ENCODE measurements at places on chromosomes 7 and 10. TPM values are rescaled to one million over a fixed set of nuclear protein-coding genes. Genes with fewer than 3 reads are reported as not detected.

GRCh38 chr7:17988858-17989257, 38.8 kb downstream of the PRPS1L1 start:
- DNase-seq: no peak

DNA sequence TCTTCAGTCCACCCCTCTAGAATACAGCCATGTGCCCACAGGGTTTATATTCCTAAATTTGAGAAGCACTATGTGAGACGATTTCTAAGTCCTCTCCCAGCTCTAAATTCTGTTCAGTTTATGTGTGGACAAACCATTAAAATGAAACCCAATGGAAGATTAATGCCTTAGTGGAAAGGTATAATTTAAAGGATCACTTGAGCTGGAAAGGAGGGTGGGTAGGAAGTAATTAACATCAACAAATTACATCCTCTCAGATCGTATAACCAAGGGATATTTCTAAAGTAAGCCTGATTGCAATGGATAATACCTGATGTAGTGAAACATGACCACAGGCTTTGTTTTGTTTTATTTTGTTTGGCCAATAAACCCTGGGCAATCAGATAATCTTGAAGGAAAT, 511.0 kb upstream of the COBL start:
- no peak for DNase-seq

GRCh38 chr10:127215866-127216265, 19.5 kb upstream of the INSYN2A start:
- DNase-seq: no peak

GRCh38 chr7:74475243-74475986, 21.7 kb downstream of the GTF2IRD1 start:
- no peak for DNase-seq

DNA sequence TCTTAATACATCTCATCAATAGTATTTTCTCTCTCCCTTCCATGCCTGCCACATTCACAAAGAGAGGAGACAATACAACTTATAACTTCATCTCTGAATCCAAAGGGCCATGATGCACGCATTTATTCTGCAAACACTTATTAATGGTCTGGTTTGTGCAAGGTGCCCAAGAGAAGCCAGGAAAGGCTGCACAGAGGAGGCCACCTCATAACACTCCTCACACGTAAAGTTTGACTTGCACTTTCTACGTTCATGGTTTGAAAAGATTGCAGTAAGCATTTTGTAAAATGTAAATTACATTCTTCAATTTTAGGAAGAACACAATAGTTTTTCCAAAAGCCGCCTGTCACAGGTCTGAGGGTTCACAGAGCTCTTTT, 1.2 kb upstream of the PALS2 start:
- DNase-seq: no peak

DNA sequence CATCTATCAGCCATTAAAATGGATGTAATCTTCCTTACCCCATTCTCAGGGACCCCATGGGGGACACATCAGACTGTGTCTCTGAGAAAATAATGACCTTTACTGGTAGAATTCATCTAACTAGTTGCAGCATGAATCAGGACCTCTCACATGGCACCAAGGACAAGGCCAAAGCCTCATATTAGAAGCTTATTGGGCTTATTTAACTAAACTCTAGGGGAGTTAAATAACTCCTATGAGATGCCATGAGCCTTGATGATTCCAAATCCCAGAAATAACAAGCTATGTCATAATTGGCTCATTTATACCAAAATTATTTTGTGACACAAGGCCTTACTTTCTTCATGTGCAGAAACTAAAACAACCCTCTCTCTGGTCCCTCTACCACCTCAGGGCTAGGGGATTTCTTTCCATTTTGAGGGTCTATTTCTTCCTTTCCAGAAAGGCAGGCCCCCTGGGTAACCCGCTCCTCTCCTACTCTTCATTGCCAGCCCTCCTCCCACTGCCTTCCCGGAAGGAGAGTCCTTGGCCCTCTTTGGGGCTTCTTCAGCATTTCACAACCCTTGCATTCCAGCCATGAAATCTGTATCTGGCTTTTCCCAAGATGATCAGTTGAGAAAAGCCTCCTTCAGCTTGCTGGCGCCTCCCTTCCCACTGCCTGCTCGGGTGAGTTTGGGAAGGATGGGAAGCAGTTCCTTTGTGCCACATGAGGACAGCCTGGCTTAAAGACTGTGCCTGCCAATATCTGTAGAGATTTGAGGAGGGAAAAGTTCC, 41.8 kb upstream of the TRIM8 start:
- DNase-seq: no peak

The WIPF3 gene
- 107 TPM for total RNA-seq

DNA sequence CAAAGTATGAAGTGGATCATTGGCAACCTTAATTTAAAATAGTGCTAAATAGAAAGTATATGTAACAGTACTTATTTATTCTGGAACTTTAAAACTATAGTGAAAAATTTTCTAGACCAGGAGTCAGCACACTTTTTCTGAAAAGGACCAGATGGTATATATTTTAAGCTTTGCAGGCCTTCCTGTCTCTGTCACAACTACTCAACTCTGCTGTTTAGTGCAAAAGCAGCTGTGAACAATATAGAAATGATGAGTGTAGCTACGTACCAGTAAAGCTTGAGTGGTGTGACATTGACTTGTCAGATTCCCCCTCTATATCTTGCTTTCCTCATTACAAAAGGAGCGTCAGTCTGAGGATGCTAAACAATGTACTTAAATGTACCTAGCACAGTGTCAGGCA, 88.1 kb upstream of the IGFBP3 start:
- no peak for DNase-seq

DNA sequence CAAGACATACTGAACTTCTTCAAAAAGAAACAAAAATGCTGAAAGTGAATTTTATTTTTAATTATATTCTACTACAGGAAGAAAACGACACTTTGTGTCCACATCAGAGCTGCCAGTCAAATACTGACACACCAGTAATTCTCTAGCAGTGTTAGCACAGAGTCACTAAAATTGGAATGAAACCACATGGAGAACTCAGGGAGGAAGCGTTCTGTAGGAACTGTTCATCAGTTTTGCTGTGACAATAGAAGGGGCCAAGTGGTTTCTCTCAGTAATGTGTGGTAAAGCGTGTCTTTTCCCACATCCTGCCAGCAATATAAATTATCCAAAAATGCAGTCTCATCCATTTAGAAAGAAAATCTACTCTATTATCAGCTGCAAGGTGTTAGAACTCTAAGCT, 683.3 kb downstream of the GRM8 start:
- DNase-seq: no peak

The PCLO gene
- 3.4 TPM for total RNA-seq

The PPP1R9A gene
- 32.2 TPM for total RNA-seq

- DNase-seq: no peak
These were observed 43.8 kb upstream of the ARID5B start for GRCh38 chr10:61857746-61858145.

DNA sequence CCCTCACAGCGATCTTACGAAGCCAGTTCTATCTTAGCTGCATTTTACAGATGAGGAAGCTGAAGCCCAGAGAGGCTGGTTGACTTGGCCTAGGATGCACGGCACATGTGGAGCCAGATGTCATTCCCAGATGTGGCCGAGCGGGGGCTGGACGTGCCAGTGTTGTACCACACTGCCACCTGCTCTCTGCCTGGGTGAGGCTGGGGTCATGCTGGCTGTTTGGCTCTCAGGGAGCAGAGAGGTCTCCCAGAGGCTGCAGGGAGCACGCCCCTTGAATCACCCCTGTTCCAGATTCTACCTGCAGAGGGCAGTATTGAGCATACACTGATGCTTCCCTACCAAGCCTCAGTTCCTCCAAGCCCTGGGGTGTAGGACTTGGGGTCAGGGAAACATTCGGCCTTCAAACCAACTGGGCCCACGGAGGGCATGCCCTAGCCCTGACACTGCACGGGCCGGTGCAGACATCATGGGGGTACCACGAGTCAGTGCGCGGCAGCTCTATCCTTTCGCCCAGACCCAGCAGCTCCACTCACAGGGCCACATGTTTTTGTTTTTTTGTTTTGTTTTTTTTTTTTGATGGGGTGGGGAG, 3.8 kb upstream of the GTF2IRD1 start:
- DNase-seq: peak; percentile 45

The FKBP9 gene
- total RNA-seq: 84.6 TPM

DNA sequence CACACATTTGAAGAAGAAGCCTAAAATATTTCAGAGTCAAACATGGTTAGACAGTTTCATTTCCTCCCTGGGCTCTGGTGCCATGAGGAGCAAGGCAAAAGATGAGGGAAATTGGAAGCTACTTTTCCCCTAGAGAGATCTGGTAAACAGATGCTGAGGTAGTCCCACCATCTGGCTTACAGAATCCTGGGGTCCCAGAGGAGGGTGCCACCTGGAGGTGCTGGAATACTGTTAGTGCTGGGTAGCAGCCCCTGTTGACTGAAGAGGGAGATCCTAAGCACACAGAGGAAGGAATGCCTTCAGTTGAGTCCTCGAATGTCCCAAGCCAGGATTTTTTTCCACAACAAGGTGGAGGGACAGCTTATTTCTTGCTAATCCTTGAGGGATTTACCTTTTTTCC, 160.1 kb downstream of the FZD1 start:
- DNase-seq: peak; percentile 15

The PNLIPRP2 gene
- not detected for total RNA-seq

DNA sequence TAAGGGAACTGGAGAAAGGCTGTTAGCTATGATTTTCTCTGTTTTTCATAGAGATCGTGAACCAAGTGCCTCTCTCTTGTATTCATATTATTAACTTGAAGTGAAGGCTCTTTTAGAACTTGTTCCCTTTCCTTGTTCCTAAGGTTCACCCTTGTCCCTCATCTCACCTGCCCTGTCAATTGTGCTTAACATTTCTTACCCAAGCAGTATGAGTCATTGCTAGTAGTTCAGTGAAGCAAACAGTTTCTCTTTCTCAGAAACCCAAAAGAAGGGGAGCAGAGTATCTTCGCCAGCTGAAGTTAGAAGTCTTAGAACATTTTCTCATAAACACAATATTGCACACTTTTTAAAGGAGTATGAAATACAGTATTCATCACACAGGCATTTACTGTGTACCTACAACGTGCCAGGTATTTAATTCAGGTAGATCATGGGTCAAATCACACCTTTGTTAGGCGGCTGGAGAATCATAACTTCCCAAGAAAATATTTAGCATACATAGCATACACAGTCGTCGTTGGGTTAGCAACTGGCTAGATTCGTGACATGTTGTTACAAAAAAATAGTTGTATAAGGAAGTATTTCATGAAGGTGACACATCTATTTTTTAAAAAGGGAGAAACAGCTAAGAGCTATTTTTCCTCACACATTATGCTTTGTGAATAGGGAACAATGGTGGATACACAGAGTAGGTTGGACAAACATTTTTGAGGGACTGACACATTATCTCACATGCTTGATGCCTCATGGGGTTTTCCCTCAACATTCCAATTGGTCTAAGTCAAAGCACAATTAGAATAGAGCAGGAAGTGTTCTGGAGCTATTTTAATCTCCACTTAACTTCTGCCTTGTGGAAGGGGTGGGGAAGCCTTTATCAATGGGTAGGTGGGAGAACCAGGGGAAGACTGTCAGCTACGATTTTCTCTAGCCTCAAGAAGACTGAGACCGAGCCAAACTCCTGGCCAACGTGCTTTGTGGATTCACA, 13.2 kb downstream of the HDAC9 start:
- DNase-seq: no peak

The TMEM229A gene
- total RNA-seq: 0.55 TPM

DNA sequence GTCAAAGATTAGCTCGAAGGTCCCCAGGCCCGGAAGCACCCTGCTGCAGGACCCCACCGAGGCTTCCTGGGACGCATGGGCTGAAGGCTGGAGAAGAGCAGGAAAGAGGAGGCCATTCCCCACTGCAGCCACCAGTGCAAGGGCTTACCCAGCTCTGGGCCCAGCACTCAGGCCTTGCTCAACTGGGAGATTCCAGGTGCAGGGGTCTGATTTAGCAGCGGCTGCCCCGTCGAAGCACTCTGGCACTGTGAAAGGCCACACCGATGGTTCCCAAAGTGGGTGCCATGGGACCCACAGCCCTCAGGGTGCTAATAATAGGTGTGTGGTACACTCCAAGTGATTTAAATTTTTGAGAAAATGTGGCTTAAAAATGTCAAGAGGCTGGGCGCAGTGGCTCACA, 130.9 kb downstream of the OAT start:
- DNase-seq: no peak

The NAT16 gene
- not detected for total RNA-seq

DNA sequence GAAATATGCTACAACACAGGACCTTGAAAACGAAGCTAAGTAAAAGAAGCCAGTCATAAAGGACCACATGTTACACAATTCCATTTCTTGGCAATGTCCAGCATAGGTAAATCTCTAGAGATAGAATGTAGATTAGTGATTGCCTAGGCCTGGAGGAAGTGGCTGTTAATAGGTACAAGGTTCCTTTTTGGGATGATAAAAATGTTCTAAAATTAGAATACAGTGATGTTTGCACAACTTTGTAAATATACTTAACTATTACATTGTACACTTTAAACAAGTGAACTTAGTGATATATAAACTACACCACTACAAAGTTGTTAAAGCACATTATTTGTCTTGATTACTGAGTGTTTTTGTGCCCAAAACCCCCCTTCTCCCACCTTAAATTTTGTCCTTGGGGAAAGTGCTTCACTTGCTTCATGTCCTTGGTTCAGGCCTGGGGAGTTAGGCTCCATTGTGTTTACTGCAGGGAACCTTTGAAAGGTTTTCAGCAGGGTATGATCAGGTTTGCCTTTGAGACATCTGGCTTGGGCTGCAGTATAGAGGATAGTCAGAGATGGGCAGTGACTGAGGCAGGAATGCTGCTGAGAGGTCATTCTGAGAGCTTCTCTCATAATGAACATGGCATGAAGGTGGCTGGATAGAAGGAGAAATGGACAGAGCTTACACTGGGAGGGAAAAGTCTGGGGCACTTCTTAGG, 1052.6 kb downstream of the REEP3 start:
- DNase-seq: no peak

The COBL gene
- 33.4 TPM for total RNA-seq

GRCh38 chr7:102897211-102897631, 15.6 kb upstream of the LRRC17 start:
- DNase-seq: no peak

GRCh38 chr7:142898377-142899170, 13.0 kb upstream of the TRPV6 start:
- no peak for DNase-seq

GRCh38 chr7:120785095-120785494, 72.8 kb downstream of the TSPAN12 start:
- DNase-seq: no peak

GRCh38 chr7:32658034-32658433, 162.7 kb downstream of the AVL9 start:
- no peak for DNase-seq

The SORCS3 gene
- total RNA-seq: 4.5 TPM

DNA sequence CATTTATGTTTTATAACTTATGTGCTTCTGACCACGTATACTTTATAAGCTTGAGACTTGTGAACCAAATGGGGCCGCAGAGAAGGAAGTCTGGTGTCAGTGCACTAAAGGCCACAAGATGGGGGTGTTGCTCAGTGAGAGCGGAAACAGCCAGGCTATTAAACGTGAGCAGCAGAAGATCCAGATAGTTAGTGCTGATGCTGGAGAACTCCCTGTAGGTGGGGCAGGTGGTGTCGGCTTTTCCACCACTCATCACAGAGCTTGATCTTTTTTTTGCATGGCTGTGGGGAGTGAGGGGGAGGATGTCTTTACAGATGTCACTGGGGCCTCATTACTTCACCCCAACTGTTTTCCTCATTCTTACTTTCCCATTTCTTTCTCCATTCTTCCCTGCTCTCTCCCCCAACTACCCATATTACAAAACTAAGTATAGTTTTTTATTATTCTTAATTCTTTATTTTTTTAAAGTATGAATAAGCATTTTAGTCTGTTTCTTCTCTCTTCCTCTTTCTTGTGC, 34.7 kb downstream of the ACADSB start:
- DNase-seq: no peak
